ENCODE measurements at places on chromosomes 6 and 20.

- DNase-seq = no peak
Measured at GRCh38 chr6:157994125-157994795, 12.6 kb downstream of the SYNJ2 start.

GRCh38 chr20:40781327-40782042 lies 92.4 kb upstream of the MAFB start:
- DNase-seq = no peak

- no peak for DNase-seq
Measured at GRCh38 chr6:80793411-80793810, 686.9 kb downstream of the BCKDHB start.

DNA sequence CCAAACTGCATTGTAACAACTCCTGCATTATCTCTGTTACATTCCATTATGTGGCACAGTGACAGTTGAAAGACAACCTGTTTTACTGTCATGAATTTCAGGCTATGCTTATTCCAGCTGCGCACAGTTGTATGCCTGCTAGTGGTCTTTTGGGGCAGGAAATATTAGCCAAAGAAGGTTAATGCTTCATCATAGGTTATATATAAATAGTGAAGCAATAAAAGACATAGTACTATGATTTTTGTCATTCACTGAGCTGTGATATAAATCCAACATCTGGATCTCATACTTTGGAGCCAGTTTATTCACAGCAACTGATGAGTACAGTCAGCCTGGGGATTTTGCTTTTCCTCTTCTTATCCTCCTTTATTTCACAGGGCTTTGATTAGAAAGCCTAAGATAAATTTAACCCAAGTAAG lies 55.6 kb downstream of the FILIP1 start:
- no peak for DNase-seq

GRCh38 chr20:40875116-40876085 lies 153.2 kb upstream of the TOP1 start:
- DNase-seq = no peak

GRCh38 chr20:16497896-16498295 lies 75.4 kb downstream of the KIF16B start:
- DNase-seq = no peak

DNA sequence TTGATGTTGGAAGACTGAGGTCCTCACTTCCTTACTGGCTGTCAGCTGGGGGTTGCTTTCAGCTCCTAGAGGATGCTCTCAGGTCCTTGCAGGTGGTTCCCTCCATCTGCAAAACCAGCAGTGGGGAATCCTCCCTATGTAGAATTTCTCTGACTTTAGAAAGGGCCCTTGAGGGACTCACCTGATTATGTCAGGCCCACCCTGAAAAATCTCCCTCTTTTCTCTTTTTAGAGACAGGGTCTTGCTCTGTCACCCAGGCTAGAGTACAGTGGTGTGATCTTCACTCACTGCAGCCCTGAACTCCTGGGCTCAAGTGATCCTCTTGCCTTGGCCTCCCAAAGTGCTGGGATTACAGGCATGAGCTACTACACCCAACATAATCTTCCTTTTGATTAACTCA lies 102.9 kb upstream of the MCHR2 start:
- DNase-seq = no peak

DNA sequence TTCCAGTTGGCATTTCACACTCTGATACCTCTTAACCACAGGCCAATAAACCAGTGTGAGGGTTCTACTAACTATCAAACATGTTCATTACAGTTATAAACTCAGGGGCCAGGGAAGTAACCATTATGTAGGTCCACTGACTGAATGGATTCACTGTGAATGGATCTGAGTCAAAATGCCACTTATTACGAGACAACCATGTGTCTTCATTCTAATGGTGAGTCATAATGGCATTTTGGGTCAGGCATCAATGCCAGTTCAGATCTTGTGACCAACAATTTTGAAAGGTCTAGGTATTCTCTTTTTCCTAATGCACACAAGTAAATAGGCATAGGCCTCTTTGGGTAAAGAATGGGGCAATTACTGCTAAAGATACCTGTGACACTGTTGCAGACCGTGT lies 112.2 kb upstream of the HEY2 start:
- DNase-seq = no peak

DNA sequence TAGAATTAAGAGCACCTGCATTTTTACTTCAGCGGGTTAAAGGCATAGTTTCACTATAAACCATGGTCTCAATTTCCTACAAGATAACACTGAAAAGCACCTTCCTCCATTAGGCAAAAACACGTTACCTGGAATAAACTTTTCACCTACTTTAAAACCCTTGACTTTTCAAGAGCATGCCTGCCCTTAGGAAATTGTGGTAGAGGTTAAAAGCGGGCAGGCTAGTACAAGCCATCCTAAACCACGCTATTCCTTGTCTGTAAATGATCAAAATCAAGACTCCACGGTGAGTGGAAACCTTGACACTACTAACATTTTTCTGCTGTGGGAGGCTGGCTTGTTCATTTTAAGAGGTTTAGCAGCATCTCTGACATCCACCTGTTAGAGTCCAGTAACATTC lies 43.9 kb downstream of the NR2E1 start:
- DNase-seq = no peak
